ENCODE measurements at places on chromosomes 2 and 18.

DNA sequence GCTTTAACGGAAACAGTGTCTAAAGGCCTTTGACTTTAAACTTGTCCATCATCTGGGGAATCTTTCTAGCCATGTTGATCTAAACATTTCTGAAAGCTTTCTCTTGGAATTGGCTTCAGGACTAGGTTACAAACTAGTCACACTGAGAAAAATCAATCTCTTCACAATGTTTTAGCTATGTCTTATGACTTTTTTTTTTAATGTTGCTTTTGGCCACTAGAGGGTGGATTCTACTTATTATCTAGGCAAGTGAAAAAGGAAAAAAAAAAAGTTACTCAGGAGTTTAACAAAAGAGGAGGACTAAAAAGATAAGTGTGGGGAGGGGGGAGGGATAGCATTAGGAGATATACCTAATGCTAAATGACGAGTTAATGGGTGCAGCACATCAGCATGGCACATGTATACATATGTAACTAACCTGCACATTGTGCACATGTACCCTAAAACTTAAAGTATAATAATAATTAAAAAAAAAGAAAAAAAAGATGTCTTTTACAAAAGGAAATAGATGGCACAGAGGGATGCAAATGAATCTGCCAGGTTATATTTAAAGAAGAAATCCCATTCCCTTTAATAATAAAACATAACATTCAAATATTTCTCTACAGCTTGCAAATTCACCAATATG, 160.4 kb upstream of the PID1 start:
- DNase-seq = peak; percentile 55

- DNase-seq = no peak
These were observed 75.6 kb downstream of the COA5 start for GRCh38 chr2:98532756-98533155.

DNA sequence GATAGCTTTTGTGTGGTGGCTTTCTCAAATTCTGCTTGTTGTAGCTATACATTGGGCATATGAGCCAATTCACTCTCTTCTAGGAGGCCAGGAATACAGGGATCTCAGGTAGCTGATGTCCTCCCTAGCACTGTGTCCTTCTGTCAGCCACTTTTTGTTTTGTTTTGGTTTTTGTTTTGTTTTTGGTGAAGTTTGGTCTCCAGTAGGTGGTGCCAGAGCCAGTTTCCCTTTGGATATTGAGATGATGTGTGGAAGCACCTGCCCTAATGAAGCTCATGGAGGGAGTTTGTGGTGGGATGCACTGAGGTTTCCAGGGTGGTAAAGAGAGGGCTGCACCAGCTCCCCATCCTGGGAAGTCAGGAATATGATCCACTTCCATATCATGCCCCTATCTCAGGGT, 100.5 kb upstream of the VWC2L start:
- DNase-seq = no peak

DNA sequence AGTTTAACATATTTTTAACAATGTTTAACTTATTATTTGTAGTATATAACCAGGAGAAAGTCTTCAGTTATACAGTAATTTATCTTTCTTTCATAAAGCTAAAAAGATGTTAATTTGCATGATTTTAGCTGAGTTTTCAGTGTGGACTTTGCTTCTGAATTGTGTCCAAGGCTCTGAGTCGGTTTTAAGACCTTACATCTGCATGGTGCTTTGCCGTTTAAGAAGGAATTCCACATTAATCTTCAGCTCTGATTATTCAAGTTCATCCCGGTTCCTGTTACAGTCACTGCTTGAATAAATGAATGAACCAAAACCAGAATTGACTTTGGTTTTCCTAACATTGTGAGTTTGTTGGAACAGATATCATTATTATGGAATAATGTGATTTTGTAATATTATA, 419.7 kb upstream of the RGPD4 start:
- no peak for DNase-seq

GRCh38 chr2:28252311-28252710, 140.3 kb upstream of the FOSL2 start:
- DNase-seq = no peak
